Heart right ventricle (tissue), 16 donors: ENCODE measurements at places on chromosomes 1 and 21.
A peak's percentile ranks its signal among the peaks of the same experiment; 100 is the strongest.

DNA sequence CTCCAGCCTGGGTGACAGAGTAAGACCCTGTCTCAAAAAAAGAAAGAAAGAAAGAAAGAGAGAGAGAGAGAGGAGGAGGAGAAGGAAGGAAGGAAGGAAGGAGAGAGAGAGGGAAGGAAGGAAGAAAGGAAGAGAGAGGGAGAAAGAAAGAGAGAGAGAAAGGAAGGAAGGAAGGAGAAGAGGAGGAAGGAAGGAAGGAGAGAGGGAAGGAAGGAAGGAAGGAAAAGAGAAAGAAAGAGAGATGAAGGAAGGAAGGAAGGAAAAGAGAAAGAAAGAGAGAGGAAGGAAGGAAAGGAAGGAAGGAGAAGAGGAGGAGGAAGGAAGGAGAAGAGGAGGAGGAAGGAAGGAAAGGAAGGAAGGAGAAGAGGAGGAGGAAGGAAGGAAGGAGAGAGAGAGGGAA, 82.2 kb upstream of the ATP1B1 start:
- DNase-seq: no peak

DNA sequence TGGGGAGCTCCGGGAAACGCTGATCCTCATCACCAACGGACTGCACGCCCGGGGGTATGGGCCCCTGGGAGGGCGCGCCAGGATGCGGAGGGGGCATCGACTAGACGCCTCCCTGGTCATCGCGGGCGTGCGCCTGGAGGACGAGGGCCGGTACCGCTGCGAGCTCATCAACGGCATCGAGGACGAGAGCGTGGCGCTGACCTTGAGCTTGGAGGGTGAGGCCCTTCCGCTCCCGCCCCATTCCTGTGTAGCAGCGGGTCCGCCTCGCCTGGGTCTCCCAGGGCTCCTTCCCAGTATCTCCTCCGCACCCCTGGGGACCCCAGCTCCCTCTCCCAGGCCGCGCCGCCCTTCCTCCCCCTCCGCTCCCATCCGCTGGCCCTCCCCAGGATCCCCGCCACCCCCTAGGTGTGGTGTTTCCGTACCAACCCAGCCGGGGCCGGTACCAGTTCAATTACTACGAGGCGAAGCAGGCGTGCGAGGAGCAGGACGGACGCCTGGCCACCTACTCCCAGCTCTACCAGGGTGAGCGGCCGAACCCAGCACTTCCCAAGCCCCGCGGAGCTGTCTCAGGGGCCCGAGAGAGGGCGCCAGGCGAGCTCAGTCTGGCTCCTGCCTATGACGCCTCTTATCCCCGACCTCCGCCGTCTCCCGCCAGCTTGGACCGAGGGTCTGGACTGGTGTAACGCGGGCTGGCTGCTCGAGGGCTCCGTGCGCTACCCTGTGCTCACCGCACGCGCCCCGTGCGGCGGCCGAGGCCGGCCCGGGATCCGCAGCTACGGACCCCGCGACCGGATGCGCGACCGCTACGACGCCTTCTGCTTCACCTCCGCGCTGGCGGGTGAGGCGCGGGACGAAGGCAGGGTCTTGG, 5.0 kb downstream of the HAPLN2 start:
- peak; percentile 64 for DNase-seq

- DNase-seq: no peak
Measured at GRCh38 chr1:65470766-65471165, 50.3 kb downstream of the LEPR start.

GRCh38 chr1:99271249-99271648, 7.0 kb downstream of the PLPPR4 start:
- DNase-seq: no peak

DNA sequence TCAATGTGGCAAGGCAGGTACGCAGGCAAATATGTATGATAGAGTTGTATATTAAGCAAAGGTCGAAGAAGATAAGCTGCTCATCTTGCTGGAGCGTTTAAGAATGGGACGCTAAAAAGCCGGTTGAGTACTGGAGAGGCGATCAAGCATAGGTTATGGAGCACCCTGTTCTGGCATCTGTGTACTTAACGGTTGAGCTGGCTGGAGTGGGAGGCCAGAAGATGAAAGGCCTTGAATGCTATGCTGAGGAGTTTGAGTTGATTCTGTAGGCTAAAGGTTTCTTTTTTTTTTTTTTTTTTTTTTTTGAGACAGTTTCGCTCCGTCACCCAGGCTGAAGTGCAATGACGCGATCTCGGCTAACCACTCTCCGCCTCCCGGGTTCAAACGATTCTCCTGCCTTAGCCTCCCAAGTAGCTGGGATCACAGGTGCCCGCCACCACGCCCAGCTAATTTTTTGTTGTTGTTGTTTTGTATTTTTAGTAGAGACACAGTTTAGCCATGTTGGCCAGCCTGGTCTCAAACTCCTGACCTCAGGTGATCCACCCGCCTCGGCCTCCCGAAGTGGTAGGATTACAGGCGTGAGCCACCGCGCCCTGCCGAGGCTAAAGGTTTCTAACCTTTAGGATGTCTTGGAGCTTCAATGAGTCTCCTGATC, 850 bp upstream of the KHDC4 start:
- DNase-seq: no peak

DNA sequence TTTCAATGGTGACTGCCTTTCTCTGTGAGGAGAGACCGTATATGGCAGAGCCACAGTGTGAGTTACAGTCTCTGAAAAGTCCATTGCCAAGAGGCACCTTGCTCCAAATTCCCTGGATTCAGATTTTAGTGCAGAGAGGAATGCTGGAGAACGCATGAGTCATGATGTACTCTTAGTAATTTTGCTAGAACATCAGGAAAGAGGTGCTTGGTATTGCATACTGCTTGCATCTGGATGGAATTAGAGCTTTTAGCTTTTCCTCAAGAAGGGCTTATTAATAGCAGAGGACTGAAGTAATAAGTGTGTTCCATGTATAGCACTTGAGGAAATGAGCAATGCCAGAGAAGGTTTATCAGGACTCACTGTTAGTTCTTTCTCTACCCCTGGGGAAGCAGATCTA, 40.5 kb upstream of the AKT3 start:
- DNase-seq: no peak

GRCh38 chr21:25637851-25638659, 1.0 kb upstream of the JAM2 start:
- no peak for DNase-seq

- no peak for DNase-seq
Measured at GRCh38 chr1:88847643-88848042, 43.7 kb downstream of the GTF2B start.

- DNase-seq: no peak
Measured at GRCh38 chr1:10114746-10115145, 82.0 kb downstream of the UBE4B start.
